Jurkat, Clone E6-1 (cell line): ENCODE measurements at places on chromosomes 12 and 14.

DNA sequence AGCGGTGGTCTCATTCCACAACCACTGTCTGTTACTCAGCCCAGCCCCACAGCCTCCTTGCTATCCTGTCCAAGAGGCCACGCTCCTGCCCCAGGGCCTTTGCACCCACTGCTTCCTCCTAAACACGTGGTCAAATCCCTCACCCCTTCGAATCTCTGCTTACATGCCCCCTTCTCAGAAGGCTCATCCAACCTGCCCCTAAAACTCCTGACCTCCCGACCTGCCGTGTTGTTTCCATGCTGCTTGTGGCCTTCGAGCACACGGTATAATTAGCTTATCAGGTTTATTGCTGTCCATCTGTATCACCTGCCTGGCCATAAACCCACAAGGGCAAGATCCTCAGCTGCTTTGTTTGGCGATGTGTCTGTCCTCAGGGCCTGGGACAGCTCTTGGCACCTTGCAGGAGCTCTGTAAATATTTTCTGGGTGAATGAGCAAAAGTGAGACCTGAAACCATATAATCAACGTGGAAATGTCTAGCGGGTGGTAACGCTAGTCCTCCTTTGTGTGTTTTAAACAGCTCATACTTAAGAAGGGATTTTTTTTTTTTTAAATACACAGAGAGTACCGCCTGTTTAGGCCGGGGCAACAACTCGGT lies 36.0 kb downstream of the SCARB1 start:
- DNase-seq = no peak

GRCh38 chr12:21992823-21993222 lies 51.6 kb upstream of the ABCC9 start:
- peak; percentile 15 for DNase-seq

DNA sequence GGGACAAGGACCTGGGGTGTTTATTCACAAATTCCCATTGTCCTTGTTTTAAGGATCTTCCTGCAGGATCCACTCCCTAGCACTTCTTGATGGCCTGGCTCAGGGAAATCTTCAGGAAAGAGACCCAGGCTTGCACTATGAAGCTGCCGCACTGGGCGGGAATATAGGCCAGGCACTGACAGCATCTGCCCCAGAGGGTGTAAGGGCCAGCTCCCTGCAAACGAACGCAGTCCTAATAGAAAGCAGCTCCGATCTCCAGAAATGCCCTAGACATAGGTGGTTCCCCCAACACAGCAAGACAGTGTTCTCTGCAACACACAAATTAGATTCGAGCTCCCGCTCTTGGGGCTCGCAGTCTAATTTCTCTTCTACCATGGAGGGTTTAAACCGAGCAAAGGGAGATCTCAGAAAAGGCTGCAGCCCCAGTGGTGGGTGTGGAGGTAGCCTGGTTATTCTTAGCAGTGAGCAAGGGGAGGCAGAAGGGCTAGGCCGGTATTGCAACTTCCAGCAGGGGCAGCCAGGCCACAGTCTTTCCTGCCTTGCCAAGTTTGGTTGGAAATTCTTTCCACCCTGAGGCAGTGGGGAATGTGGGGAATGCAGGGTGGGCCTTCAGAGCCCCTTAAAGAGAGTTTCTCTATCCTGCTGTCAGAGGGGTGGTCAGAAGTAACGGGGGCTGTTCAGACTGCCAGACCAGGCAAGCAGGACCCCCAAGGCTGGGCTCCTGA lies 16.1 kb upstream of the WSCD2 start:
- no peak for DNase-seq

DNA sequence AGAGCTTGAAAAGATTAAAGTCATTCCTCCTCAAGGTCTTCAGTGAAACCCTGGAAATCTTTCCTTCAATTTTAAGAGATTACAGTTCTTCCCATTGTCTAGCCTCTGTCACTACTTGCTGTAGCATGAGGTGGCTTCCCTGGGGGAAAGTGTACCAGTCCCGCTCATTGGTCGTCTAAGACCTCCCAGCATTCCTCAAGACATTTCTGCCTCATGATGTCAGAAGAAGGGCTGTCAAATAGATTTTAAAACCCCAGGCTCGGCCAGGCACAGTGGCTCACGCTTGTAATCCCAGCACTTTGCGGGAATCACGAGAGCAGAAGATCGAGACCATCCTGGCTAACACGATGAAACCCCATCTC lies 46.7 kb downstream of the SMUG1 start:
- no peak for DNase-seq

- DNase-seq = no peak
These were observed 107.9 kb downstream of the ALG10B start for GRCh38 chr12:38424436-38424835.

GRCh38 chr12:113276946-113277500 lies 55.8 kb downstream of the TPCN1 start:
- DNase-seq = no peak

- no peak for DNase-seq
These were observed 845 bp downstream of the L3HYPDH start for GRCh38 chr14:59483363-59483762.

DNA sequence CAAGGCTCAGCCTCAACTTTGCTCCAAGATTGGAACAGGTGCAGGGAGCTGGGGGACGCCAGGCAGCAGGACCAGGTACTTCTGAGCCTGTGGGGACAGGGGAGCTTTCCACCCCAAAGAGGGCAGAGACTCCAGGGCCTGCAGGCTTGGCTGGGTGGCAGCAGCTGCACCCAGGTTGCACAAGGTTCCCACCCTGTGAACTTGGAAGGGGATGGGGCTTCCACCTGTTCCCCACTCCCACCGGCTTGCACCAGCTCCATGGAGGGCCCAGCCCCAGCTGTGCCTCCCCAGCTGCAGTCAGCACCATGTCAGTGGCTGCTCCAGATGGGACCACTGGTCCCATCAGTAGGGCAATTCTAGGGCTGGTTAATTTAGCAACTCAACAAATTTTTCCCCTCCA lies 114.0 kb upstream of the CDKN3 start:
- no peak for DNase-seq

DNA sequence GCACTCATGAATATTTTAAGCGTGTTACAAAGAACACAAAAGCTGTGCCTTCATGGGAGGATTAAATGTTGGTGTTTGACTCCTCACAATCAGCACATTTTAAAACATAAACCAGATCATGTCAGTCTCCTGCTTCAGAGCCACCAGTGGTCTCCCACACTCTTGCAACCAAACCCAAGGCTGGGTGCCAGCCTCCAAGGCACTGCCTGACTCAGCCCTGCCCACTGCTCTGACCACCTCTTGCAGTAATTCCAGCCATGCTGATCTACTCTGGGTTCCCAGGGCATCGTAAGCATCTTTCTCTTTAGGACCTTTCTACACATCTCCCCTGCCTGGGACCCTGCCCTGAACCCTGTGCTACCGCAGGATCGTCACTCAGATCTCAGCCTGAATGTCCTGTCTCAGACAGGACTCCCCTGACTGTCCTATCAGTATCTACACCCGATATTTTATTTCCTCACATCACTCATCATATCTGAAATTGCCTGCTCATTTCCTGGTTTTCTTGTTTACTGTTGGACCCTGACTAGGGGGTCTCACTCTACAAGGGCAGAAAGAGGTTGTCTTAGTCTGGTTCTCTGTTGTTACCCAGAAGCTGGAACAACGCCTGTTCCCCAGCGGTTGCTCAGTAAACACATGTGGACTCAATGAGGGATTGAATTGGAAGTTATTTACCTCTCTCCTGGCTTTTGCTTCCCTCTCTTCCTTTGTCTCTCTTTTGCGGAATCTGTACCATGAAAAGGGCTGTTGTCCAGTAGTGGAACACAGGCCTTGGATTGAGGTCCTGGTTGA lies 449.8 kb downstream of the RAD51B start:
- no peak for DNase-seq

DNA sequence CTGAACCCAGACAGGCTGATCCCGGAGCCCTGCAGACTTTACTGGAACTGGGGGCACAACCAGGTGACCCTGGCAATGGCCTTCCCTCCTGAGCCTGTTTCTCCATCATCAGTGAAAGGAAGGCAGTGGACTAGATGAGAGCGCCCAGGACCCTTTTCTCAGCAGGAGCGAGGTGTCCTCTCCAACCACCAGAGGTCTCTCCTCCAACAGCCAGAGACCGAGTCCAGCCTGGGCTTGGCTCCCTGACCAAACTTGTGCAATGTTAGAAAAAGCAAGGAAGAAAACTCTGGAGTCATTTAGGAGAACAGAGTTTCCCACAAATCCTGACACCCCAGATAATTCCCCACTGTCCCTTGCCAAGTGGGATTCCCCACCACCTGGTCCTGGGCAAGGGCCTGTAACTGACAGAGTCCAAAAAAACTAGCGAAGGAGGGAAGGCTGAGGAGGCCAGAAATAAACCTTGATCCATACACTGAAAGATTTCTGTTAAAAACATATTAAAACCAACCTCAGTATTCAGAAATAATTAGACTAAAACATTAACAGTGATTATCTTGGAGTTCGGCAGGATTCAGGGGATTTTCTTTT lies 9.0 kb downstream of the RPS6KL1 start:
- DNase-seq = no peak

GRCh38 chr14:73007835-73008234 lies 19.1 kb downstream of the ZFYVE1 start:
- no peak for DNase-seq

DNA sequence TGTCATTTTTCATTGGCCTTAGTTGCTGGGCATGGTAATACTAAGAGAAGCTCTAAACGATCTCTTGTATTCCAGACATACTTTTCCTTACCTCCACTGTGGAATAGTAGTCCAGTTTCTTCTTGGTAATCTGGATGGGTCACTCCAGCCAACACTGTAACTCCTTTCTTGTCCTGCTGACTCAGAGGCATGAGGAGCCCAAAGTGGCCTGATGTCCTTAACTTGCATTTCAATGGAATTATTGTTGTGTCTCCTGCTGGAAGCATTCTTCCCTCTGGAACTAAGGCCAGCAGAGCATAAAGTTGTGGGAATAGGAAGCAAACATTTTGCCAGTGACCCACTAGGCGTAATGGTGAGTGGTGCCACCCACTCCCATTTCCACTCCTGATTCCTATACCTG lies 33.1 kb downstream of the DAAM1 start:
- no peak for DNase-seq

GRCh38 chr14:81435391-81436295 lies 35.5 kb upstream of the STON2 start:
- DNase-seq = peak; percentile 15

- DNase-seq = no peak
These were observed 420.8 kb downstream of the EGLN3 start for GRCh38 chr14:33529787-33530757.

DNA sequence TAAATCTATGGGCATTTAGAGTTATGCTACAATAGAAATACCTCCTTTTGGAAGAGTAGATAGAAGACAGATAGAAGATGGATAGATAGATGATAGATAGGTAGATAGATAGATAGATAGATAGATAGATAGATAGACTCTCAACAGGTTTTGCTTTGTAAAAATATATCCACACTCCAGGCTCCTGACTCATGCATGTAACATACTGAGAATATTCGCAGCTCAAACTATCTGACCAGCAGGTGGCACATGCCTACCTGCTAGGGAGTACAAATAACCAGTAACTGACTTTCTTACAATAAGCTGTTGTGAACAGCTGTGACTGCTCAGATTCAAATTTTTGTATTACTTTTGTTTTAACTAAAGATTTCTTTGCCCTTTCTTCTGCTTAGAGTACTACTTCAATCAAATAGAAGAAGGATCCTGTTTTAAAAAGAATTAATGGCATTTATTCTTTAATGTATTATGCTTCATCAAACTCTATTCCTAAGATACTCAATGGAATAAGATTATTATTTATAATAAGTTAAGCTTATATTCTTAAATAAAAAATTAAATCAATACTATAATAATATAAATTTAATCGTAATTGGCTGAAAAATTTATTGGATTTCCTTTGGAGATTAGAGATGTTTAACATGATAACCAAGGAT lies 15.8 kb upstream of the CPNE8 start:
- DNase-seq = peak; percentile 52

- no peak for DNase-seq
These were observed 27.4 kb upstream of the PAPLN start for GRCh38 chr14:73209953-73210352.

DNA sequence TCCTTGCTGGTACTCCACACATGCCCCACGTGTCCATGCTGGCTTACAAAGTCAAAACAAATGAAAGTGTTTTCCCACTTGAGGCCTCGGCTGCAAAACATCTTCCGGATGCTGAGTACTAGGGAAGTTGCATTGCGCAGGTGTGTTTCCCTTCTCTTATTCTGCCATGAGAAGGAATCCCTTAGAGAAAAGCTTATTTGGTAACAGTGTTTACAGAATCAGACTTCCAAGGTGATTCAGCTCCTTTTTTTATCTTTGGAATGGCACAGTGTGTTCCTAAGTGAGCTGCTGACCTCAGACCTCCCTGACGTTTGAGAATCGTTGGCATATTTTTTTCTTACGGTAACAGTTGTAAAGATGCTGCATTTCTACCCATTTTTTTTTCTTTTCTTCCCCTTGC lies 211.3 kb downstream of the ESR2 start:
- DNase-seq = no peak

- DNase-seq = no peak
These were observed 991.6 kb upstream of the TMEM132C start for GRCh38 chr12:127275416-127275815.

DNA sequence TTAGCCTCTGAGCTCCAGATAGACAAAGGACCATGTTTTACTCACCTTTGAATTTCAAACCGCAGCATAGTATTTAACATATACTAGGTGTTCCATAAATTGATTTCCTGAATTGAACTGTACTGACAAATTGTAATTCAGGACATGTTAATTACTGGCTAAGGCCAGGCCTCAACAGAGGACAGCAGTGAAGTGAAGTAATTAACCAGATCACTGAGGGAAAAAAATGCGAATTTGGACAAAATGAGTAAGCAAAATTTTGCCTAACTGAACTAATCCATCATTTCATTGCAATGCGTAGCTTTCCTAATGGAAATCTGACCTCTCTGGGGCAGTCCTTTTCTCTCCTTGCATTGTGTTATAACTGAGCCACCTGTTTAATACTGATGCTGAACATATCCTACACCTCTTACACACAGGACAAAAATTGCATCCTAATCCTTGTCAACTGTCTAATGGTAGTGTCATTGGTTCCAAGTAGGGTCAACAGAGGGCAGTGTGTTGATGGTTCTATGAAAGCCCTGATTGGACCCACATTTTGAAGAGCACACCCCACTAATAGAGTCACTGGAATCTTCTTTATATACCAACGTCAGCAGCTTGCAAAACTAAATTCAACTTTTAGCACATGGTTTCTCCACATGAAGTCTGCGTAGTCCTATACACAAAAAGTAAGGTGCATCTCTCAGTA lies 148.4 kb downstream of the SLC25A21 start:
- no peak for DNase-seq

- DNase-seq = no peak
These were observed 36.2 kb downstream of the PRMT8 start for GRCh38 chr12:3527181-3527580.

- DNase-seq = no peak
These were observed 36.4 kb upstream of the SAV1 start for GRCh38 chr14:50704454-50705010.

- DNase-seq = no peak
These were observed 2.4 kb downstream of the E2F7 start for GRCh38 chr12:77062846-77063461.
